Parietal lobe (tissue), 2 donors: ENCODE measurements at places on chromosomes 11 and 22. TPM values are rescaled to one million over a fixed set of nuclear protein-coding genes. Genes with fewer than 3 reads are reported as not detected.

Gene FADS1
- 121 TPM for total RNA-seq

Gene INSC
- total RNA-seq = not detected

Gene APOL4
- 18.8 TPM for total RNA-seq

Gene OR52H1
- 3.8 TPM for total RNA-seq

Gene EIF4ENIF1
- total RNA-seq = 20.3 TPM

Gene SPECC1L
- 63.9 TPM for total RNA-seq

Gene FAM227A
- 17.2 TPM for total RNA-seq
